ENCODE measurements at places on chromosomes 6 and 20.

- no peak for DNase-seq
These were observed 38.0 kb downstream of the C6orf15 start for GRCh38 chr6:31074401-31074800.

GRCh38 chr6:130980310-130981032 is 82.6 kb downstream of the EPB41L2 start:
- DNase-seq: no peak

GRCh38 chr6:11423072-11423471 is 114.5 kb upstream of the TMEM170B start:
- DNase-seq: no peak

DNA sequence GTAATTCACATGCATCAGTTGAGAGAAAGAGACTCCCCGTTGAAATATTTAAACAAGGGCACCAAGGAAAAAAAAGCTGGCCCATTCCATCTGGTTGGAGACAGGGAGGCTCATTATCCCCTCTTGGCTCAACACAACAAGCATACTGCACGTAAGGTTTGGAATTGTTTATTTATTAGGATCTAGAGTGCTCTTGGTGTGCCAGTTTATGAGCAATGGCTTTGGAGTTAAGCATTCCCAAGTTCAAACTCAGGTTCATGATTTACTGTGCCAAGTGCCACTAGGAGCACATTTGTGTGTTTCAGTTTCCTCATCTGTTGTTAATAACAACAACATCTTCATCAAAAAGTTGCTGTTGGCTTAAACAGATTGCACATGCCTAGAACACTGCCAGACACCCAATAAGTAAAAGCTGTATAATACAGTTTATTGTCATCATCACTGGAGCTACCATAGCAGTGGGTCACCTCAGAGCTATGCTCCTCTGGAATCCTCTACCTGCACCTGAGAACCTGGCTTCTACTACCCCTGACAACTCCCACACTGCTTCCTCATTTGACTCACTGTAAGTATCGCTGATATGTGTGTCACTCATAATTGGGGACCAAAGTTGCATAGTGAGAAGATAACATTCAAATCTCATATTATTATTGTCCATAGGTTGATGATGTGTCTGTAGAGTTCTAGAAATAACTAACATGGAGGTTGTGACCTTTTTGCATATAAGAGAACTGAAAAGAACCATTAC is 5.4 kb downstream of the SLC17A3 start:
- DNase-seq: no peak

- DNase-seq: no peak
These were observed 17.4 kb upstream of the FAXC start for GRCh38 chr6:99366852-99367251.

DNA sequence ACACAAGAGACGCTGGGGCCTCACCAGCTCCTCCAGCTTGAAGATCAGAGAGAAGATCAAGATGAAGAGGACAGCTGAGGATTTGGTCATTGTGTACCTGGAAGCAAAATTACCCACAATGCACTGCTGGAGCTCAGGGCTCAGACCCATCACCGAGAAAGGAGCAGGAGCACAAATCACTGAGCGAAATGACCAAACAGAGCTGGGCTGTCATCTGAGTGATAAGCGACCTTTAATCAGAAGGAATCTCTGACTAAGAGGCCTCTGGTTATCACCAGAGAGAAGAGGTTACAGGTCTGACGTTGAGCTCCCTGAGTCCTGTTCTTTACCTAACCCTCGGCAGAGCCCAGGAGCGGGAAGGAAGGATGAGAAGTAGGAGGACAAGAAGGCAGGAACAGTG is 47.5 kb upstream of the CDH22 start:
- no peak for DNase-seq

- no peak for DNase-seq
These were observed 687.3 kb downstream of the QKI start for GRCh38 chr6:164101859-164102258.

DNA sequence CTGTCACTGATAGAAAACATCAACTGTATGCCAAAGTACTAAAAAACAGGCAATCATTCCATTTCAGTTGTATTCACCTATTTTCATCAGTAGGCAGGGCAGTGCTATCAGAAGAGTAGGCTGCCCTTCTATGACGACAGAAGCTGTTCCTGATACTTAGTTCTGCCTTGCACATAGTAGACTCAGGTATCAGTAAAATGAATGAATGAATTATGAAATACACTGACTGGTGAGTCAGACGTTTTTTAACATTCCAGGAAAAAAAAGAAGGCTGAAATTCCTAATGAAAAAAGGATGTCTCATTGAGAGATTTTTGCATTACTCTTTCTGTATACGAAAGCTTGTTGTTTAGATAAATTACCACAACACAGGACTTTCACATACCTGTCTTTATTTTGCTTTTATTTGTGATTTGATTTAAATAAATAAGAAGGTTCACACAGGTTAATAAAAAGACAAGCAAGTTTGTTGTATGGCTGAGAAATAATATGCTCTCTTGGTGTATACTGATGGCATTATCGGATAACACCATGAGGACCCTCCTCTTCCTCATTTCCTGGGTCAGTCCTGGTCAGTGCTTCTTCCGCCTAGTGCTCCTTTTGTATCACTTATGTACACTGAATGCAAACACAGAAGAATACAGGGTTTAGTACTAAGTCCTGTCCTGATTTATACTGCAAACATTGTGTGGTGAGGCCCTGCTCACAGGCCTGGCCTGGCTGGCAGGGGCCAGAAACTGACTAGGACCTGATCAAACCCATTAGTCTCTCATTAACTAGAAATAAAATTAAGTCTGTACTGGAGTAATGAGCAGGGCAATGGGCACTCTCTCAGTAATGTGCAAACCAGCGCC is 39.4 kb upstream of the SPDEF start:
- DNase-seq: no peak

- DNase-seq: no peak
These were observed 331.8 kb downstream of the HACE1 start for GRCh38 chr6:104527761-104528415.

- no peak for DNase-seq
These were observed 161.7 kb downstream of the BMP7 start for GRCh38 chr20:57104651-57105204.

- no peak for DNase-seq
These were observed 127.3 kb upstream of the DTNBP1 start for GRCh38 chr6:15790116-15790515.

DNA sequence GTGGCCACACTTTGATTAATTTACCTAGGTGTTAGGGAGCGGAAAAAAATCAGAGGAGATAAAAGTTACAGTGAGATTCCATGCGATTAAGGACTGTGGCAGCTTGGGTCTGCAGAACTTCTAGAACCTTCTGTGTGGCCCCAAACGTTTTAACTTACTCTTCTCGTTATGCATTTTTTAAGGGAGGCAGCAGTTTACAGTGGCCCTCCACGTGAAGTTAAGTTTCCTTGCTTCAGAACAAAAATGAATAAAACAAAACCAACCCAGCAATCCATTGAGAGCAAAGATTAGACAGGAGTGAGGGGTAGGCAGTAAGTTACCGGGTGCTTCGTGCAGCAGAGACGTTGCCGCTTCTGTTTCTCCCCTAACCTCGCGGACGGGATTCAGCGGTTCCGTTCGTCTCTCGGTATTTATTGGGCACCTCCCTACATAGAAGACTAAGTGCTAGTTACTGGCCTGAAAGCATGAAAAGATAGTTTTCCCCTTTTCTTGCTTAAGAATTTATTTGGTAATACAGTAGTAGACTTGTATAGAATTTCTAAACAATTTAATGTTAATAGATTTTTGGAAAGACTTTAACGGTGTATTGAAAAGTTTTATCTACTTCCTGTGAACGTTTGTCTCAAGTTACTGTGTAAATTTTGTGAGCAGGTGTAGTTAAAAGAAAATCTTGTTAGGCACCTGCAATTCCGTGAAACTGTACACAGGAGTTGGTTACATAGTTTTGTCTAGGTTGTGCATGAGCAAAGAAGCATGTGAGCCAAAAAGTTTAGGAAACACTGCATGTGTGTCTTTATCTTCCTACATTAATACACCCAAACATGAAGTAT is 1.1 kb downstream of the BAG2 start:
- no peak for DNase-seq

- DNase-seq: no peak
These were observed 41.5 kb downstream of the CD164 start for GRCh38 chr6:109340811-109341210.

DNA sequence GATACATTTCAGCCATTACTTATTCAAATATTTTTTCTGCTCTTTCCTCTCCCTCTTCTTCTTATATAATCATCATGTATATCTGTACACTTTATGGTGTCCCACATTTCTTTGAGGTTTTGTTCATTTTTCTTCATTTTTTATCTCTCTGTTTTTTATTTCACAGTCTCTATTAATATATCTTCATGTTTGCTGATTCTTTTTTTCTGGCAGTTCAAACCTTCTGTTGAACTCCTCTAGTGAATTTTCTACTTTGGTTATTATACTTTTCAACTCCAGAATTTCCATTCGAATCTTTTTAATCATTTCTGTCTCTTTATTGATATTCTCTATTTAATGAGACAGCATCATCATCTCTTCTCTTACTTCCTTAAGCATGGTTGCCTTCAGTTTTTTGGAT is 38.9 kb upstream of the FOXC1 start:
- no peak for DNase-seq

DNA sequence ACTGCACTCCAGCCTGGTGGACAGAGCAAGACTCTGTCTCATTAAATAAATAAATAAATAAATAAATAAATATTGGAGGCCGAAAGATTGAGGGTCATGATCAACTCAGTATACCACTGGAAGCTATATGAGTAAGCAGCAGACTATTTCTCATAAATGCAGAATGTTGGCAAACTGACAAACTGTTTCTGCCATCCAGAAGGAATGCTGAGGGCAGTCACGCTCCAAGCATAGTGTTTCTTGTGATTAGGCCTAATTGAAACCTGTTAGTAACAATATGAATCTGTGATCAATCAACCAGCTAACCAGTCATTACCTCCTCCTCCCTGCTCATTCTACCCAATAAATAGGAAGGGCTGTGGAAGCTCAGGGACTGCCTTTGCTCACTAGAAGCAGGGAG is 15.2 kb upstream of the KCNK15 start:
- DNase-seq: no peak

DNA sequence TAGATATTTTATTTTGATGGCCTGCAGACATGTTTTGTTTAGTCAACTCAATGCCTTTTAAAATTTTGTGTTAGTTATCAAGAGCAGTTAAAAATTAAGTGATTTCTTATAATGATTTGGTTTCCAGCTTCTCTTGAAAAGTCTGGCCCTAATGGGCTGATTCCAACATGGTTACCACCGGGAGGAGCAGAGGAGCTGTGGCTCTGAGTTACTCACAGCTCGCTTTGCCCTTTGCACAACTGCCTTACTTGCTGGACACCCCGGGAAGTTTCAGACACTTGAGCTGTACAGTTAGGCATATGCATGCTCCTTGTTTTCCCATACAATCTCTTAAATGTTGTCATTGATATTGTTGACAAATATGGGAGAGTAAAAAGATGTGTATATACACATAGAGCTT is 173.1 kb upstream of the MMS22L start:
- no peak for DNase-seq

DNA sequence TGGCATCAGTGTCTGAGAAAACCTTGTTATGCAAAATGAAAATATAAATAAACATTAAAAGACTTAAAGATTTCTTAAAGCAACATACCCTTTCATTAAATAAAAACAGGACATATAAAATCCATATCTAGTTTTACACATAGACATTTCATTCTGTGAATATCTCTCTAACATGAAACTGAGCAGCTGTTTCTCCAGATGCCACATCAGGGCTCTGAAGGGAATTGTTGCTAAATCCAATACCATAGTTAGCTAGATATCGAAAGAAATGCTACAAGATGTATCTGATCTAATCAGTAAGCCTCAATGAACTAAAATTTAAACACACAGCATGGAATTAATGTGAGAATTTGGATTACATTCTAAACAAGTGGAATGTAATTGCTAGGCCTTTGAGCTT is 74.5 kb downstream of the SAMD5 start:
- DNase-seq: no peak

GRCh38 chr6:52576392-52577021 is 353 bp downstream of the TRAM2 start:
- DNase-seq: peak; percentile 49

GRCh38 chr6:150169181-150169580 is 26.3 kb downstream of the PPP1R14C start:
- no peak for DNase-seq

GRCh38 chr6:10098756-10099528 is 315.9 kb downstream of the TFAP2A start:
- no peak for DNase-seq

GRCh38 chr20:1376007-1376406 is 16.8 kb downstream of the FKBP1A start:
- DNase-seq: no peak

DNA sequence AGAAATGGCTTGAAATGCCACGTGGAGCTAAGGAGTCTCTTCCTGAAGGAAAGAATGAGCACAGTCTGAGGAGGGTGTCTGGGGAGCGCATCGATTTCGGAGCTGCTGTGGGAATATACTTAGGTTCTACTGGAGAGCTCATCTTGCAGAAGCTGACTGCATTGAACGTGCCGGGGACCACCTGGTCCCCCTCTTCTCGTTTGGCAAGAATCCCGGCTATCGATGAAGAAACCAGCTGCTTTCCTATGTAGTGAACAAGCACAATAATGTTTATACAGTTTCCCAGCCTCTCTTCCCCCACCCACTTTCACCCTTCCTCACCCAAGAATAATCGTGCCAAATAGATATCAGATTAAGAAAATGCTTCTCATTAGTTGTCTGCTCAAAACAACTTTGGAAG is 242.5 kb downstream of the PACRG start:
- no peak for DNase-seq

DNA sequence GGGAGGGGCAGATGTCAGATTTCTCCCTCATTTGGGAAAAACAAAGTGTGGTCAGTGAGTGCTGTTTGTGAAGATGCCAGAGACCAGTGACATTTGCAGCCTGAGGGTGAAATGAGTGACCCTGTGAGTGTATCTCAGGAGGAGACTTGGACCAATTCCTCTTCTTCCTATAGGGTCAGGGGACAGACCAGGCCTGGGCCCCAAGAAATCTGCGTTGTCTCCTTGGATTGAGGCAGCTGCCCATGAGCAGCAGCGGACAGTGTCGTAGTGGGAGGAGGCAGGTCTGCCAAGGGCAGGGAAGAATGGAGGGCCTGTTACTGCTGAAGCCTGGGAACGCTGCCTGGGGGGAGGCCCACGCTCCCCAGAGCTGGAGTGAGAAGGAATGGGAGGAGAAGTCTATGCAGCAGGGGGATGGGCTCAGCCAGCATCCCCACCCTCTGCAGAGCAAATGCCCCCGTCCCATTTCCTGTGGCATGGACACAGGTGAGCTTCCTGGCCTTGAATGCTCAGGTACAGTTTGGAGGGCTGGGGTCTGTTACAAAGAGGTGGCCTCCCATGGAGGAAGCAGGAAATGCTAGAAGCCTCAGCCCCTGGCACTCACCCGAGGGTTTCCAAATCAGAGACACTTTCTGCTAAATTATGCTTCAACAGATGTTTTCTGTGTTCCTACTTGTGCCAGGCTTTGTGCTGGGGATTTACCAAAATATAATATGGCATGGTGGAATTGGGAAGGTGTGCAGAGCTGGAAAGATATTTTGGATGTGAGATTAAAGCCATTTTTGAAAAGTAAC is 29.8 kb downstream of the DAAM2 start:
- no peak for DNase-seq
